ENCODE measurements at places on chromosomes 1 and 21. TPM values are rescaled to one million over a fixed set of nuclear protein-coding genes. Genes with fewer than 3 reads are reported as not detected.

DNA sequence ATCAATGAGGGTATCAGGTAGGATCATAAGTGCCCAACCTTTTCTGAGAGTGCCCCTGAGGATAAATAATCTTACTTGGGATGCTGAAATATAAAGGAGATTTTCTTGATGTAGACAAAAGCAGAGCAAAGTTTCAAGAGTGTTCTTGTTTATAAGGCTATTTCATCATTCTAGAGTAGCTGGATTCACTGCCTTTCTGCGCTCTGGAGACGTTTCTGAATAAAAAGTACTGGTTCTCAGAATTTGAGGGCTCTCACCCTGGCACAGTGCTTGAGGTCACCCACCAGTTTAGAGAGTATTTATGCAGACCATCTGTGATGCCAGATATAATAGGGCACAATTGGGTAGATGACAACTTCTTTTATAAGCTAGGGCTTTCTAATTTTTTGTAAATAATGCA, 103.3 kb downstream of the GDAP2 start:
- H3K4me3 ChIP-seq: no peak overlapping the region
- peak overlapping the region; percentile 44 for H3K27ac ChIP-seq
- no peaks in the 10 kb centered on the region for H3K27me3 ChIP-seq
- H3K36me3 ChIP-seq: no peaks in the 10 kb centered on the region

GRCh38 chr21:32886339-32886738, 114.8 kb upstream of the PAXBP1 start:
- H3K36me3 ChIP-seq: no peaks in the 10 kb centered on the region
- H3K4me3 ChIP-seq: no peak overlapping the region
- H3K27me3 ChIP-seq: no peaks in the 10 kb centered on the region
- DNase-seq: no peak
- no peaks in the 10 kb centered on the region for H3K4me1 ChIP-seq

DNA sequence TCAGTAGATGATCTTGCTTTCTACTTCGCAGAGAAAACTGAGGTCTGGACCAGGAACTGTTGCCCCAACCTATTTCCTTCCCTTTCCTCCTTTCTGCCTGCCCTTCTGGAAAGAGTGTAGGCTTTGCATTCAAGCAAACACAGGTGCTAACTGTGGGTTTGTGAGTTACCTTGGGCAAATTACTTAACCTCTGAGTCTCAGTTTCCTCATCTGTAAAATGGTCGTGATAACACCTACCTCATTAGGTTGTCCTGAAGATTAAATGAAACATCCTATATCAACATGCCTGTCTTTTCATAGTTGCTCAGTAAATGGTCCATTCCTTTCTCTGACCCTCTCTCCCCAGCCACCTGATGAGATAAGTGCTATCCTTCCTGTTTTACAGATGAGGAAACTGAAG, 9.5 kb upstream of the BLACAT1 start:
- H3K4me3 ChIP-seq: no peak overlapping the region
- H3K36me3 ChIP-seq: no peaks in the 10 kb centered on the region
- no peaks in the 10 kb centered on the region for H3K4me1 ChIP-seq
- H3K27me3 ChIP-seq: no peaks in the 10 kb centered on the region
- no peak for DNase-seq
- no peak overlapping the region for H3K27ac ChIP-seq

GUCA2A gene
- polyA plus RNA-seq: not detected

GRCh38 chr1:178506669-178507068, 6.2 kb upstream of the TEX35 start:
- no peaks in the 10 kb centered on the region for H3K4me1 ChIP-seq
- H3K27ac ChIP-seq: peak overlapping the region; percentile 26
- DNase-seq: peak; percentile 60
- no peak overlapping the region for H3K4me3 ChIP-seq

Measured in stomach (tissue), 19 donors.